Transverse colon (tissue), 4 donors: ENCODE measurements at places on chromosomes 5 and 9.

GRCh38 chr9:128282500-128282899 lies 6.4 kb downstream of the SWI5 start:
- no peak for DNase-seq

- no peak for DNase-seq
Observed at GRCh38 chr5:92514896-92515295, 1066.1 kb downstream of the NR2F1-AS1 start.

DNA sequence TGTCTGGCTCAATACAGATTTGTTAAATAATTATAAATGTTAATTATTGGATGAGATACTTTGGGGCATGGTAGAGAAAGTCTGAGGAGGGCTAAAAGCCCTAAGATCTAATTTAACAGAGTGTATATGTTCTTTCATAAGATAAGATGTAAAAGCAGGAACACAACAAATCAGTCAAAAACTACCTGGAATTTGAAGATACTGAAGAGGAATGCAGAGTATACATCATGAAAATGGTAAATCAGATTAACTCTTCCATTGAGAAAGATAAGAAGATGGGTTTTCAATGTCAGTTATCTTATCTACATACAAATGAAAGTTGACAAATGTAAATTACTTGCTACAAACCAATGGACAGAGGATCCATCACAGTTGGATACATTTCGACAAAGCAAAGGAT lies 107.3 kb upstream of the NFIB start:
- no peak for DNase-seq

GRCh38 chr5:74652576-74652975 lies 12.0 kb upstream of the ENC1 start:
- no peak for DNase-seq

- peak; percentile 22 for DNase-seq
Observed at GRCh38 chr9:98916660-98917059, 27.0 kb upstream of the COL15A1 start.

DNA sequence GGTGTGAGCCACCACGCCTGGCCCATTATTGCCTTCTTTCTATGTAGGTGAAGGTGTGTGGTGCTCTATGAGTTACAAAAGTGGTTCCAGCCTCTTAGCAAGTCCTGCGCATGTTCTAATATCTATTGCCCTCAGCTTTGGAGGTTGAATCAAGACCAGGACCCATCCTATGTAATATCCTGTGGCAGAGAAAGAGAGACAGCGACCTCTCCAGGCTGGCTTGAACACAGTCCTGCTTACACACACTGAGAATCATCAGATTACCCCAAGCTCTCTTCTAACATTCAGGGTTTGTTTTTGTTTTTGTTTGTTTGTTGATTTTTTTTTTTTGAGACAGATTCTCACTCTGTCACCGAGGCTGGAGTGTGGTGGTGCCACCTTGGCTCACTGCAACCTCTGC lies 94.7 kb upstream of the OSMR start:
- no peak for DNase-seq

GRCh38 chr9:18907927-18908625 lies 124.9 kb downstream of the SAXO1 start:
- DNase-seq = no peak

- no peak for DNase-seq
Observed at GRCh38 chr5:5246736-5247135, 106.6 kb downstream of the ADAMTS16 start.

- no peak for DNase-seq
Observed at GRCh38 chr5:147092044-147092443, 142.8 kb upstream of the STK32A start.
